MM.1S (cell line): ENCODE measurements at places on chromosomes 16 and 17.

DNA sequence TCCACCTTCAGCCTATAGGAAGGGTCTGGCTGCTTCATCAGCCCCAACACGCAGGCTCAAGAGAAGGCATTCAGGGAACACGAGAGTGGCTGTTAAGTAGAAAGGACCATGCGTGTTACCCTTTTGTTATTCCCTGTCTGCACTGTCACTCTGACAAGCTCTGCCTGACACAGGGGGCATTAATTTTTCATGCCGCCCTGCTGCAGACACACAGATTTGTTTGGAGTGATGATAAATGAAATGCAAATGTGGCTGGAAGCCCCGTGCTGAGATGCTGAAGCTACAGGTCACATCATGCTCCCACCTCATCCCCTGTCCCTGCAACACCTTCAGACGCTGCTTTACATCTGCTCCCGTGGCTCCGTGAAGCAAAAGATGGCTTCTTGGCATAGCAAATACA, 97.7 kb downstream of the USP31 start:
- no peak for DNase-seq

- peak; percentile 94 for DNase-seq
Measured at GRCh38 chr17:29929533-29930408, at the start of gene SSH2. Gene SSH2 (minus strand): TSS chr17:29930228. CDS start chr17:29930000, 228 bp downstream.

DNA sequence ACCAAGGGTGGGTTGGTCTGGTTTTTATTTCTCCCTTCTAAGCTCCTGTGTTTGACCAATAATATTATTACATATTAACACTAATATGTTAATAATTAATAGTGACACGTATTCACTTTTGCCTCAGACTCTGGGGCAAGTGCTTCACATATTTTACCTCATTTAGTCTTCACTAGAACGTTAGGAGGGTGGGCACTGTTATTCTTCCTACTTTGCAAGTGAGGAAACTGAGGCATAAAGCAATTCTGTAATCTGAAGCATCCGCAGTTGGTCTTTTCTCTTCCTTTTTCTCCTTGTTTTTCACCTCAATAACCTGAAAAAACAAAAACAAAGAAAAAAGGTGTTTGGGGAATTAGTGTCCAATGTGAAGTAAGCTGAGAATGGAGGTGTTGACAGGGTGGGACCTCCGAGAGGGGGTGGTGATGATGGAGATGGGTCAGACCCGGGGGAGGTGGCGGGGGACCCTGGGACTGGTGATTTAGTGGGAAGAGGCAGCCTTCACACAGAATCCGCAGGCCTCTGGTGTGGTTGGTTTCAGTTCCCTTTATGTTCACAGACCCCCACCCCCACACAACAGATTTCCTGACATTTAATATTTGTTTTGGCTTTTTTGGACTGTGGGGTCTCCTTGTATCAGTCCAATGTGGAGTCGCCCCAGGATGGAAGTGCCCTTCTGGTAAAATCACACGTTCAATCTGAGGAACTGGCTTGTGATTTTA, 3.7 kb downstream of the CDH1 start:
- no peak for DNase-seq

DNA sequence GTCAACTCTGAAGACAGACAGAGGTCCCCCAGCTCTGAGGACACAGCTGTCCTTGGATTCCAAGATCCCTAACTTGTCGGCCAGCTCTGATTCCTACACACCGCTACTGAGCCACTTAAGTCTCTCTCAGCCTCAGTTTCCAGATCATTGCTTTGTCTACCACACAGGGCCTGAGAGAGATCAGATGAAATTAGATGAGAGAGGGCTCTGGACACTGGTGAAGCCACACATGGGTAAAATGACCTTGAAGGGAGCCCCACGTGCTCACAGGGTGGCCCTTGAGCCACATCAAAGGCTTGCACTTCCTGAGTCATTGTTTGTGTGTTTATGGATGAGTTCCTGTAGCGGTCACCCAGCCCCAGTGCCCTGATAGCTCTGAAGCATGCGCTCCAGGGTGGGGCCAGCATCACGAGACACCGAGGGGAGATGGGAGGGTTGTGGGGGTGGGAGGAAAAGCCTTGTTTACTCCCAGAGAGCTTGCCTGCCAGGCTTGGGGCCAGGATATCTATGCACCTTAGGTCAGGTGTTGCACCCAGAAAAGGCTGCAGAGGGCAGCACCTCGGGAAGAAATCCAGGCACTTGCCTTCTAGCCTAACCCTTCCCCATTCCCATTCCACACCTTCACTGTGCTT, 32.7 kb upstream of the SLC6A2 start:
- DNase-seq, result peak; percentile 9

GRCh38 chr17:83182620-83183101, 103.3 kb downstream of the METRNL start:
- no peak for DNase-seq

DNA sequence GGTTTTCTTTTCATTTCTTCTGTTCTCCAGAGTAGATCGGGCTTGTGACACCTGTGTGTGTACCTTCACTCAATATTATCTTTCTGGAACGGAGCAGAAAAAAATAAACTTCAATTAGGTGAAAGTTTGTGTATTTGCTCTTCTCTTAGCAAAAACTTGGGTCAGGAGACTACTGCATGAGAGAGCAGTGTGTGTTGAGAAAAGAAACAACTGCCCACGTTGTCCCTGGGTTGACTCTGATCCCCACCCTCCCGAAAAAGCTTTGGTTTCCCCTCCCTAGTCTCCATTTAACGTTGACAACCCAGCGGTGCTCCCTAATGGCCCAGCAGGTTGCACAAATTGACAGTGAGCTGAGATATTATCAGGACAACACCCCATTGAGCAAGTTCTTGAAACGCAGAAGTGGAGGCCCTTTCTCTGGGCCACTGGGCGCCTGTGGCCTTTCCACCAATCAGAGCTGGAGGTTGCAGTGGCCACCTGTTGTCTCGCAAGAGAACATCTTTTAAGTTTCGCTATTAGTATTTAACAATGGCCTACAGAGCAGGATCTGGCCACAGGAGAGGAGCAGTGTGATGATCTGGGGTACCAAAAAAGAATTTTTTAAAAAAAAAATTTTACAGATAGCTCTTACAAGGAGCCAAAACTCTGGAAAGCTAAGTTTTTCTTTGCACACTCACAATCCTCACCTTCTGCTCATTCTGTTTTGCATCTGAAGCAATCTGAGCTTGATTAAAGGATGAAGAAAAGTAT, 1.5 kb upstream of the TOX3 start:
- DNase-seq, result no peak

- no peak for DNase-seq
Measured at GRCh38 chr17:63640038-63640437, 17.8 kb downstream of the MAP3K3 start.

GRCh38 chr16:55471448-55472097, 7.4 kb upstream of the MMP2 start:
- no peak for DNase-seq

DNA sequence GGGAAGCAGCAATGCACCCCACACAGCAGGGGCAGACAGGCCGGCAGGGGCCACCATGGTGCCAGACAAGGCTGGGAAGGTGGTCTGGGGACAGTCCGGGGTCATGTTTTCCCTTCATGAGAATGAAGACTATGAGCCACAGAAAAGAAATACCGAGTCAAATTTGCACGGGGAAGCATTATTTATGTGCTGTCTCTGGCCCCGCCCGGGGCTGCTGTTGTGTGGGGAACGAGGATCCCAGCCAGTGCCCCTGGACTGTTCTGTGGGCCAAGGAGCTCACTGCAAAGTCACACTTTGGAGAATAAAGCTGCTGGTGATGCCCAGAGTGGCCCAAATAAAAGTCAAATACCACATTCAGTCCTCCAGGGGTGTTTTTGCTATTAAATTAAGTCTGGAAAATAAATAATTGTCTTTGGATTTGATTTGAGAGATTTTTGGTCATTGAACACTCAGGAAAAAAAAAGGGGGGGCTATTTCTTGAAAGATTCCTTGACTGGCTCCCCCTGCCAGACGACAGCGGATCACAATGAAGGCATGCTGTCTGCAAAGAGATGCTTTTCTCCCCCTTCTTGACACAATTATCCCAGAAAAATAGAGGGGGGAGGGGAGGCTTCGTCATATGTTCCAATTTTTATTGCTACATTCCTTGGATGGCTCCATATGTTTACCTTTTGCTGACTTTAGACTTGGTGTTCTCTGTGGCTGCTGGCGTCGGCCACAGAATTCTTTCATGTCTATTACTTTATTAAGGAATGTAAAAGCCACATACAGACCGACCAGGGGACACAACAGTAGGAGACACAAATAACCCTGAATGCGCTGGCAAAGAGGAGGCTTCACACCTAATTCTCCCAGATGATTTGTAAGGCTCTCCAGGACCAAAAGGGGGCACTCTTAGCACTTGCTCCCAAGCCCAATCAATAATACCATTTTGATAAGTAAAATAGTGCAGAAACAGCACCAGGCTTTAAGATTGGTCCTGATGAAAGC, 27.1 kb upstream of the ANKFN1 start:
- no peak for DNase-seq

DNA sequence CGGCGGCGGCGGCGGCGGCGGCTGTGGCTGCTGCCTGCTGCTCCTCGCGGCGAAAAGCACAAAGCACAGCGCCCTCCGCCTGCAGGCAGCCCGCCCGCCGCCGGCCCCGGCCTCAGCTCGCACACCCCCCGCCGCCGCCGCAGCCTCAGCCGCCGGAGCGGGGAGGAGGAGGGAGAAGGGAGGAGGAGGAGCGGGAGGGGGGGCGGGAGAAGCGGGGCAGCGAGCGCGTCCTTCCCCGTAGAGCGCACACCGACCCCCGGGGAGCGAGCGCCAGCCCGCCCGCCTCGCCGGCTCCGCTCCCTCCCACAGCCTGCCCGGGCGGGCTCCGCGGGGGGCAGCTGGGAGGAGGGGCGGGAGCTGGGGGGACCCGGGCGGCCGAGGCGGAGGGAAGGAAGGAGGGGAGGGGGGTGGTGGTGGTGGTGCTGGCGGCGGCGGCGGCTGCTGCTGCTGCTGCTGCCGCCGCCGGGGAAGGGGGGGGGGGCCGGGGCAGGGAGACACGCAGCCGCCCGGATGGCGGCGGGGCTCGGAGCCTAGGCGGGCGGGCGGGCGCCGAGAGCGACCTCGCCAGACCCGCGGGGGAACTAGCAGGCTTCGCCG, at the start of gene UBTF:
Gene UBTF, minus strand, starts transcription at position 60 of the 597 bp plus-strand sequence. CDS start 1,446 bp downstream, outside the sequence.
- DNase-seq, result peak; percentile 71

GRCh38 chr17:32445497-32445896, 1.2 kb downstream of the PSMD11 start:
- no peak for DNase-seq

GRCh38 chr17:58327363-58328194, 1.0 kb downstream of the TSPOAP1 start:
- DNase-seq, result no peak

DNA sequence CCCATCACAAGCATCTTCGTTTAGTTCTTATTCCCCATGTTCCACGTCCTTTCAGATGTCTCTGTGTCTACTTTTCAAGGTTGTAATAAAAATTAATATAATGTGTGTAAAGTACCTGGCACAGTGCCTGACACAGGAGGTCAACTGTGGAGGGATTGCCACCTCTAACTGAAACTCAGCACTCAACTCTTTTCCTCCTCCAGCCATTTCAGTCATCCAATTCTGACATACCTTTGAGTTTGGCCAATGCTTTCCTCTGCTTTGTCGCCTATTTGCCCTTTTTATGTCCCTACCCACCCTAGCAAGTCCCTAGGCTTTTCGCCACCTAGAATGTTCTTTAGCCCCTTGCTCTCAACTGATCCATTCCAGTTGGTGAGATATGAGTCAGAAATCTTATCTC, 1.6 kb downstream of the UBE2Z start:
- no peak for DNase-seq

DNA sequence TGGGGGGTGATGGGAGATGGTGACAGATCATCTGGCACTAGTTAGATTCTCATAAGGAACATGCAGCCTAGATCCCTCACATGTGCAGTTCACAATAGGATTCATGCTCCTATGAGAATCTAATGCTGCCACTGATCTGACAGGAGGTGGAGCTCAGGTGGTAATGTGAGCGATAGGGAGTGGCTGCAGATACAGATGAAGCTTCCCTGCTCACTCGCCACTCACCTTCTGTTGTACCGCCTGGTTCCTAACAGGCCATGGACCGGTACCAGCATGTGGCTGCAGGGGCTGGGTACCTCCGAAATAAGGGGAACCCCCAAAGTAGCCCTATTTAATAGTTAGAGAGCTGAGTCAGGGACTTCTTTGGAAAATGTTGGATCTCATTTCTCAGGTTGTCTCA, 60.4 kb downstream of the GPRC5B start:
- DNase-seq, result no peak

DNA sequence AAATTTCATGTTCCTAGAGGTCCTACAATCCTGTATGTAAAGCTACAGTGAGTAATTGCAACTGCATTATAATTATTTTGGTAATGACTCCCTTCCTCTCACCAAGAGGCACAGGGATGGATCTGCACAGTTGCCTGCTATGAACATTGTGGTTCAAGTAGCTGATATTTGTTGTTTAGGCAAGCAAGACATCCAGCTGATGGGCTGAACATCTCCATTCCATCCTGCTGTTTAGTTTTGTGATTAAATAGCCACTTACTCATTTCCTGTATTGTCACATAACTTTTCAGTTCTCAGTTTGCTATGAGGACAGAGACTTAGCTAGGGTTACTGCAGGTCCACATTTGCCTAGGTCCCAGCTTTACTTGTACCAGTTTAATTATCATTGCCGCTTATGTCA, 181.2 kb upstream of the TBX2 start:
- DNase-seq, result peak; percentile 18

DNA sequence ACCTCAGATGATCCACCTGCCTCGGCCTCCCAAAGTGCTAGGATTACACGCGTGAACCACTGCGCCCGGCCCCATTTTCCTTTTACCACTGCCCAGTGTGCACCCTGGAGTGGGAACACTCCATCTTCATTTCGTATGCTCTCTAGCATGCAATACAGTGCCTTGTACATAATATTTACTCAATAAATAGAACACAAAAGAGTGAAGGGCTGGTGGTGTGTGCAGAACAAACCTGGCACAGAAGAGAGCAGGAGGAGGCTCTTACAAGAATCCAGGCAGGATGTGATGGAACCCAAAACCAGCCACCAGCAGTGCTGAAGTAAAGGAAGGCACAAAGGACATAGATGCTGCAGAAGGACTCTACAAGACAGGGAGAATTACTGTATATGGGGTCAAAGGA, 7.3 kb downstream of the KRT37 start:
- no peak for DNase-seq

GRCh38 chr17:42920106-42920900, 19.7 kb downstream of the G6PC1 start:
- peak; percentile 81 for DNase-seq

- no peak for DNase-seq
Measured at GRCh38 chr17:74740173-74740572, 3.1 kb downstream of the RAB37 start.

DNA sequence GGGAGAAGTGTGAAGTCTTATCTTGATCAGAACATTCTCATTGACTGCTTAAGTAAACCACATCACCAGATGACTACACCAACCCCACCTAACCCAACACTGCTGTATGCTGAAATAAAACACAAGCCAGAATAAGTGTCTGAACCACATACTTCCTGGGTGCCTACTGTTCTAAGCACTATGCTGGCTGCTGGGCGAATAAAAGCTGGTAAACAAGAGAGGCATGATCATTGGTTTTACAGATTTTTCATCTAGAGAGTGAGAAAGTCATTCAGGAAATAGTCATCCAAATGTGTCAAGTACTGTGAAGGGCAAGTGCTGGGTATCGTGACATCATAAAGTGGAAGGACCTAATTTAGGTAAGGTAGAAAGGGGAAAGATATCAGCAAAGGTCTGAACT, 199.0 kb upstream of the SOX9 start:
- no peak for DNase-seq
